ENCODE measurements at places on chromosomes 1 and 21.

DNA sequence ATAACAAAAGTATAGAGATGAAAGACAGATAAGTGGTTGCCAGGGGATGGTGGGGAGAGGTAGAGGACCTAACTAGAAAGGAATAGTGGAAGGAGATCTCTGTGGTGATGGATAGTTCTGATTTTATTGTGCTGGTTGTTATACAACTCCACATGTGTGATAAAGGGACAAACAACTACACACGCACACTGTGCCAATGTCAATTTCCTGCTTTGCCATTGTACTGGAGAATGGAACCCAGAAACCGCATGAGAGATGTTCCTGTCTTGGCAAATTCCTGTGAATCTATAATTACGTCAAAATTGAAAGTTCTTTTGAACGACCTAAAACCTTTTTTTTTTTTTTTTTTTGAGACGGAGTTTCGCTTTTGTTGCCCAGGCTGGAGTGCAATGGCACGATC is 11.0 kb downstream of the TNFRSF9 start:
- DNase-seq: no peak

- DNase-seq: no peak
These were observed 492 bp downstream of the FOXO6 start for GRCh38 chr1:41361495-41362356.

- no peak for DNase-seq
These were observed 682.4 kb downstream of the LTN1 start for GRCh38 chr21:28310171-28310685.

DNA sequence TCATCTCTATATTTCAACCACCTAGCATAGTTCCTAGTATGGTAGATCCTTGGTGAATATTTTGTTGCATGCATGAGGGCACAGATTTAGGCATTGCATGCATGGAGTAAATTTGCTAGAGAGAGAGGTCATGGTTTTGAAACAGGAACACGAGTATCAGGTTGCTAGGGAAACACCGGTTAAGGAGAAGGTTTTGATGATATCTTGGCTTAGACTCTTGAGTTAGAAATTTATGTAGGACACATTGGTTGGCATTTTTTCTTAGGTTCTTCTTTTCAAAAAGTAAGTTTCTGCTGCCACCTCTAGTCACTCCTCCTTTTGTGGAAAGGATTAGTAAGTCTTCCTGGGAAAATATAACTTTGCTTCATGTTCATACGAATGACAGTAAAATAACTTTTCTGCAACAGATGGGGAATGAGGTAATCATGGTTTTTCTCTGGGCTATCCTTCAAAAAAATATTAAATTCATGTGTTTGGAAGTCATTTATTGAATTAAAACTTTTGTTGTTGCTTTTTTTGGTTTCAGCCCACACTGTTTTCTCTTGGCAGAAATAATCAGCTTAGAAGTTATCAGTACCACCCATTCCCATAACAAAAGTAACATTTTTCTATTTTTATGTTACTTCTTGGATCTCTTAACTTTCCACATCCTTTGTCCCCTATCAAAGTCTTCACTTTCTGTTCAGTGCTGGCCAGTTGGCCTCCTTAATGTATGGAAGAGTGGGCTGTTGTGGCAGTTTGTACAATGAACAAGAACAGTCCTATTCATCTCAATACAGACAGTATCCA is 97.3 kb downstream of the PLA2G4A start:
- DNase-seq: no peak

- DNase-seq: no peak
These were observed 37.0 kb downstream of the ZBTB8B start for GRCh38 chr1:32501865-32502264.

DNA sequence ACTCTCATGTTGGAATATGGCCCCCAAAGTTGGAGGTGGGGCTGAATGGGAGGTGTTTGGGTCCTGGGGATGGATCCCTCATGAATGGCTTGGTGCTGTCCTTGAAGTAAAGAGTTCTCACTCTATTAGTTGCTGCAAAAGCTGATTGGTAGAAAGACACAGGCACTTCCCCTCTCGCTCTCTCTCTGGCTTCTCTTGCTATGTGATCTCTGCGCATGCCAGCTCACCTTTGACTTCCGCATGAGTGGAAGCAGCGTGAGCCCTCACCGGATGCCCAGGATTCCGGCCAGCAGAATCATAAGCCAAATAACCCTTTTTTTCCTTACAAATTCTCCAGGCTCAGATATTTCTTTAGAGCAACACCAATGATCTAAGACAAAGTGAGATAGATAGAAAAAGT is 20.9 kb upstream of the CCSAP start:
- no peak for DNase-seq

DNA sequence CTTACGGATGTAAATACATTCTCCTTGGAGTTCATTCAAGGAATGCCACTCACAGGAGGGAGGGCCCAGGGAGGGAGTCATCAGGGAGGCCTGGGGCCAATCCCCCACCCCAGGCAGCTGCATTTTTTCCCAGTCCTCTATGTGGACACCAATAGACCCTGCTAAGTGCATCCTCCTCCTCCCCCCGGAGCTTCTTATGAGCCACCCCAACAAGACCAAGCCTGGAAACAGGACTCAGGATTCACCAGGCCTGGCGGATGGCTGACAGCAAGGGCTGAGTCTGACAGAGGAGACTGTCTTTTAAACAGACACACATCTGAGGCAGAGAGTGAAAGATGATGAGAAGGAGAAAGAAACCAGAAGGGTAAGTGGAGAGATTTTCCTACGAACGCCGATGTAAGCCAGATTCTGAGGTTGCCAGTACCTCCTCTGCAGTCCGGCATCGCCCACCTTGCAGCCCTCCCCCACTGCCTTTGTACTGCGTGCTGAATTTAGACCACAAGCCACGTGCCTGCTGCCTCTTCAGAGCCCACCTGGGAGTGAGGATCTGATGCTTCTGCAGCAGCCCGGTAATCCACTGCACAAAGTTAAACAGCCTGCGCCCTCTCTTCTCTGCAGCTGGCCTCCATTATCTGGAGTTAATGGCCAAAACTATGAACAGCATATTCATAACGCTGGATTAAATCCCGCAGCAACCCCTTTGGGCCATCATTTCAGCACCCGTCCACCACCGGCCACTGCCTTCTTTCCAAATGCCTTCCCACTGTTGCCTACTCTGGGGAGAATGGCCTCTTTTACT is 17.6 kb upstream of the SFPQ start:
- DNase-seq: no peak

DNA sequence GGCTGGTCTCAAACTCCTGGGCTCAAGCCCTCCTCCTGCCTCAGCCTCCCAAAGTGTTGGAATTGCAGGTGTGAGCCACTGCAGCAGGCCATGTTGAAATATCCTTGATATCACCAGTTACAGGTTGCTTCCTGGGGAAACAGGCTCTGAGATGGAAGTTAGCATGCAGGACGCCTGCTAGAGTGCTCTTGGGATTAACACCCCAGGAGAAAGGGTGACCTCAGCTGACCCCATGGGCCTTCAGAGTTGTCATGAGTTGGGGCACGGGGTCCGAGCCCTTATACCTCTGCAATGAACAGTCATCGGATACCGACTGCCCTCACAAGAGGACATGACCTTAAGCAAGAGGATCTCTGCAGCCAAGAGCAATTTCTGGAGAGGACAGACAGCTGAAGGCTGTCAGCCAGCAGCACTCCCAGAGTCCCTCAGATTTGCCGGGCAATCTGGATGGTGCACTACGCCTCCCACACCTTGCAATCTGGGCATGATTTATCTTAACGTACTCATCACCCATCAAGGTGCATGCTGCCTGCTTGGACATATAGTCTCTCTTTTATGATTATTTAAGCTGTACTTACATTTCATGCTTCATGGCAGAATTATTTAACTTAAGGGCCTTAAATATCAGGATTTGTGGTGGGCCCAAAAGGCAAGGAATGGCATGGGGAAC is 134.6 kb downstream of the ADSS2 start:
- DNase-seq: no peak

GRCh38 chr1:65992165-65992821 is 199.6 kb downstream of the PDE4B start:
- no peak for DNase-seq

DNA sequence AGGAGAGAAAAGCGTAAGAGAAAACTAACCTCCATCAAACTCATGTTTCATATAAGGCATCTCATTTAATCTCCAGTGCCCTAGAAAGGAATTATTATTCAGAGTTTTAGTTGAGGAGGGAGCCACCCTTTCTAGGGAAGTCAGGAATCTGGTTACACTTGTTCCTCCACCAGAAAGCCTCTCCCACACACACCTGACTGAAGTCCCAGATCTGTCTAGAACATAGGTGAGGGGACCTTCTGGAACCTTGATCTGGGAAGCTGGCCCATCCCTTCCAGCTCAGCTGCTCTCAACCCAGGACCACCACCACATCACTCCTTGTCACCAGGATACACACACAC is 1.9 kb upstream of the DENND2D start:
- DNase-seq: no peak

DNA sequence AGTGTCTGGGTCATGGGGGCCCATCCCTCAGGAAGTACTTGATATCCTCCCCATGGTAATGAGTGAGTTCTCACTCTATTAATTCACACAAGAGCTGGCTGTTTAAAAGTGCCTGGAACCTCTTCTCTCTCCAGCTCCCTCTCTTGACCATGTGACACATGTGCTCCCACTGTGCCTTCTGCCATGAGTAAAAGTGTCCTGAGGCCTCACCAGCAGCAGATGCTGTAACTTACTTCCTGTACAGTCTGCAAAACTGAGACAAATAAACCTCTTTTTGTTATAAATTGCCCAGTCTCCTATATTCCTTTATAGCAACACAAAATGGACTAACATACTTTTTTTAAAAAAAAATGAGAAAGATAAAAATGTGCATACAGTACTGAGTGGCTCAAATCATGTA is 24.0 kb downstream of the PUM1 start:
- DNase-seq: no peak

DNA sequence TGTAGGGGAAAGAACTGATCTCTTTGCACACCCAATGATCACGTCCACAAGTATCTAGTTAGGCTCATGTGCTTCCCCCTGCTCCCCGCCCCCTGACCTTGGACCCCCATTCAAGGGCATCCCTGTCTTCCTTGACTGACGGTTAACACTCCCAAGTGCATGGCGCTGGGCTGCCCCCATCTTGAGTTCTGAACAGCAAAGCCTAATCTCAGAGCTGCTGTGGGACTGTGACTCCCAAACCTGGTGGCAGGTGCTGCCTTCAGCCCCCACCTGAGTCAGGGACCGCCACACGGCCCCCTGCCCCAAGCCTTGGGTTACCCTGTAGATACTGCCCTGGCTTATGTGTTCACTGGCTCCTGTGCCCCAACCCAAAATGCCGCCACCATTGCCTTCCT is 925 bp downstream of the TNNI1 start:
- no peak for DNase-seq

DNA sequence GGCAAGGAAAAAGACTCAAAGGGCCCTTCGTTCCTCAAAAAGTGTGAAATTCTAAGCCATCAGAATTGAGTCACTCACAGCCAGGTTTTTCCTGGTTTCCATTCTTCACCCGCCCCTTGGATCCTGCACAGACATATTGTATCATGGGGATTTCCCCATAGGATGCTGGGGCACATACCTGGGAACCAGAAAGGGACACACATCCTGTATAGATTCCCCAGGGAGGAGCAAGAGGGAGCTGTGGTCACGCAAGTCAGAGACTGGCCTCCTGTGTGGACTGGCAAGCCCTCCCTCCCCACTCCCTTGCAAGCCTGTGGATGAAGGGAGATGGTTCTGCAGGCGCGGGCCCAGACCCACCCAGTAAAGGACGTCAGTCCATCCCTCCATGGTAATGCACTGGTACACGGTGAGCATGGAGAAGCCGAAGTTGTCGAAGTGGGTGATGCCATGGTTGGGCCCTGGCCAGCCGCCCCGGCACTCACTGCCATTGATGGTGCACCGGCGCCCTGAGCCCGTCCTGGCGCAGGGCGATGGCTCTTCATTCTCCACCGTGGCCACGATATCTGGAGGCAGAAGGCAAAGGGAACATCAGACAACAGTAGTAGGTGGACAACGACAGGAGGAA is 23.2 kb downstream of the CACNA1S start:
- DNase-seq: no peak

GRCh38 chr1:180742663-180743062 is 110.8 kb downstream of the XPR1 start:
- no peak for DNase-seq

GRCh38 chr1:177809819-177810218 is 160.0 kb downstream of the SEC16B start:
- DNase-seq: no peak

GRCh38 chr1:208201229-208201628 is 43.0 kb downstream of the PLXNA2 start:
- DNase-seq: no peak

DNA sequence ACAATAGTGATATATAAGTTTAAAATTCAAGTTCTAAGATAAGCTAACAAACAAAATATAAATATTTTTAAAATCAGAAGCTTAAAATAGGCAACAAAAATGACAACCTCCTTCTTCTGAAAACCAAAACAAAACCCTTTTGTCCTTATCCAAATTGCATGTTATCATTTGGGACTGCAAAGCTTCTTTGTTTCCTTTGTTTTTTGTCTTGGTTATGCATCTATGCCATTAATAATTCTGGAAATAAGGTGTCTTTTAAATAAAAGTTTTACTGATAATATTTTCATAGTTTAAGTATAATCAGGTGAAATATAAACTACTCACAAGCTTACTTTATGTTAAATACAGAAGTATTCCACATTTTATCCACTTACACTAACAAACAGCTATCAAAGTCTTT is 20.5 kb downstream of the ADSS2 start:
- no peak for DNase-seq

- no peak for DNase-seq
These were observed 51.7 kb downstream of the CSMD2 start for GRCh38 chr1:34113362-34113761.

- no peak for DNase-seq
These were observed 22.5 kb upstream of the PWP2 start for GRCh38 chr21:44084496-44085241.

- no peak for DNase-seq
These were observed 14.0 kb upstream of the ZNF697 start for GRCh38 chr1:119662034-119662437.

GRCh38 chr1:202649553-202650392 is 60.5 kb downstream of the SYT2 start:
- DNase-seq: no peak

- DNase-seq: no peak
These were observed 22.9 kb upstream of the NDC1 start for GRCh38 chr1:53860967-53861411.

DNA sequence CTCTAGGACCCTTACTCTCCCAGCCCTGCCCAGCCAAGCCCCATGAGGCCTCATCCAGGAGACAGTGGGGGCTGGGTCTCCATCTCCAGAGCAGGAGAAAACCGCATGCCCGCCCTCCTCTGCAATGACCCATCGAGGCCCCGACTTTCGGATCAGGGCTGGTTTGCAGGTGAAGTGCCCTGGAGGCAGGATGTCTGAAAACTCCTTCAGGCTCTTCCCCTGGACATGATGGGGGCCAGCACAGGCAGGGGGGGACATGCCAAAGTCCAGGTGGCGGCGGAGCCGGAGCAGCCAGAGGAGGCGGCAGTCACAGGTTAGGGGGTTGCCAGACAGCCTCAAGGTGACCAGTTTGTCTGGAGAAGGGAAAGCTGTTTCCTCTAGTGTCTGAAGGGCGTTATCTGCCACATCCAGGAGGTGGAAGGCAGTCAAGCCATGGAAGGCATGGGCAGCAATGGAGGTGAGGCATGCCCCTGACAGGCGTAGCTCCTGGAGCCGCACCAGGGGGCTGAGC is 3.9 kb downstream of the LINGO4 start:
- DNase-seq: no peak

Data from stimulated activated CD8-positive, alpha-beta memory T cell treated with anti-CD3 and anti-CD28 coated beads, Interleukin-7, amount 100 ng/mL, for 48 hours (primary cell).